Activated naive CD8-positive, alpha-beta T cell treated with anti-CD3 and anti-CD28 coated beads for 36 hours (primary cell): ENCODE measurements at places on chromosomes 4 and X. TPM values are rescaled to one million over a fixed set of nuclear protein-coding genes. Genes with fewer than 3 reads are reported as not detected.

DNA sequence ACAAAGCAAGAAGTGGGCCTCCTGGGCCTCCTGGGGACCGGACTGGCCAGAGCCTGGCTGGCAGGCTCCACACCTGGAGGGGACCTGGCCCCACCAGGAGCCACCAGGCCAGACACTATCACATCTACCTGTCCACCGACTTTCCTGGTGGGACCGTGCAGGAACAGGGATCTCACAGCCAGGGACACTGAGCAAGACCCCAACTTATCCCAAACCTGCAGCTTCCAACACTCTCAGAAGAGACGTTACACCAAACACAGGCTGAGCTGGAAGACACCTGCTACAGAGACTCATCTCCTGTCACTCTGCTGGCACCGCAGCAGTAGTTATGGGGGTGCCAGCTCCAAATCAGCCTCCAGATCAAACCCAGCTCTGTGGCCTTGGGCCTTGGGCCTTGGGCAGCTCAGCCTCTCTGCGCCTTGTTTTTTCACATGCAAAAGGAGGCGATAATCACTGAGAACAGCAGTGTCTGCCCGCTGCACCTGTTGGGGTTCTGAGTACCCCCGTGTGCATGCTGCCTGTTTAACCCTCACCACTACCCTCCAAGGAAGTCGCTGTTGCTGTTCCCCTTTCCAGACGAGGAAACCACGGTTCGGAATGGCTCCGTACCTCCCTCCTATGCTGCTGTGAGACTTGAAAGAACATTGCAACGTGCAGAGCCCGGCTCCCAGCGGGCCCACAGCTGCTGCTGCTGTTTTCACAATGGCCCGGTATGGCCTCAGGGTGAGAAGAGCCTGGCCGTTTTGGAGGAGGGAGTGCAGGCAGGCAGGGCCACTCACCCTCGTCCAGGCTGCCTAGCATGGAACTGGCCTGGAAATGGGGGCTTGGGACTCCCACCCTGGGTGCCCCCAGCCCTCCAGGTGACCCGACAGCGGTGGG, 69.6 kb downstream of the ADRA2C start:
- no peaks in the 10 kb centered on the region for H3K4me1 ChIP-seq
- peaks cover 48% of the 10 kb centered on the region for H3K27me3 ChIP-seq
- no peaks in the 10 kb centered on the region for H3K36me3 ChIP-seq
- no peak for DNase-seq
- no peak overlapping the region for H3K4me3 ChIP-seq

DNA sequence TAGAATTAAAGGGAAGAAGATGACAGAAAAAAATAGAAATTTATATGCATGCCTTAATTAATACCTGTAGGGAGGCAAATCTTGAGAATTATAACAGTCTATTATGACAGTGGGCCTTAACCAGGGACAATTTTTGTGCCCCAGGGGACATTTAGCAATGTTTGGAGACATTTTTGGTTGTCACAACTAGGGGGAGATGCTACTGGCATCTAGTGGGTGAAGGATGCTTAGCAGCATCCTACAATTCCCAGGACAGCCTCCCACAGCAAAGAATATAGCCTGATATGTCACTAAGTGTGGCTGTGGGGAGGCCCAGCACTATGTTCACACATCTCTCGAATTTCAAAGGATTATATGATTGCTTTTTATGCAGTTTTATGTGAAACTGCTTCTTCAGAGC, 10.5 kb downstream of the GPR82 start:
- peak overlapping the region; percentile 32 for H3K4me3 ChIP-seq
- no peaks in the 10 kb centered on the region for H3K27me3 ChIP-seq
- peaks cover 27% of the 10 kb centered on the region for H3K4me1 ChIP-seq
- peak overlapping the region; percentile 92 for H3K27ac ChIP-seq
- peaks cover 5% of the 10 kb centered on the region for H3K36me3 ChIP-seq
- no peak for DNase-seq

SRPX gene
- total RNA-seq = not detected

DNA sequence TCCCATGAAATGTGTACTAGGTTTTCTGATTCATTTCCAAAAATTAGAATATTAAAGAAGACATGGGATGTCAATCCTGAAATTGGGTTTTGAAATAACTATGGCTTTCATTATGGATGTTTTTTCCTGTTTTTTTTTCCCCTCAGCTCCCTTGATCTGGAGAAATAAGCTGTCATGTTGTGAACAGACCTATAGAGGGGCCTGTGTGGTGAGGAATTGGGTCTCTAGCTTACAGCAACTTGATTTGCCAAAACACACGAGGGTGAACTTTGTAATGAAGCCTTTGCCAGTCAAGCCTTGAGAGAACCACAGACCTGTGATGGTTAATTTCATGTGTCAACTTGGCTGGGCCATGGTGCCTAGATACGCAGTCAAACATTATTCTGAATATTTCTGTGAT, 2413.6 kb downstream of the PCDH7 start:
- no peak for DNase-seq
- H3K4me3 ChIP-seq = no peak overlapping the region
- H3K27me3 ChIP-seq = no peaks in the 10 kb centered on the region
- H3K36me3 ChIP-seq = no peaks in the 10 kb centered on the region
- H3K4me1 ChIP-seq = no peaks in the 10 kb centered on the region

DNA sequence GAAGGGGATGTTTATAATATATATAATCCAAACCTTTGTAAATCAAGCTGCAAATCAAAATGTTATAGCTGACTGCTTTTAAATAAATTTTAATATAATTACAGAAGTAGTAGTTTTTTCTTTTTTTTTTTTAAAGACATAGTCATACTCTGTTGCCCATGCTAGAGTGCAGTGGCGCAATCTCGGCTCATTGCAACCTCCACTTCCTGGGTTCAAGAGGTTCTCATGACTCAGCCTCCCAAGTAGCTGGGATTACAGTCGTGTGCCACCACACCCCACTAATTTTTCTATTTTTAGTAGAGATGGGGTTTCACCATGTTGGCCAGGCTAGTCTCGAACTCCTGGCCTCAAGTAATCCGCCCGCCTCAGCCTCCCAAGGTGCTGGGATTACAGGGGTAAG, 178.7 kb downstream of the FBXW7 start:
- no peak overlapping the region for H3K27ac ChIP-seq
- peaks cover 3% of the 10 kb centered on the region for H3K36me3 ChIP-seq
- H3K4me1 ChIP-seq = peaks cover 30% of the 10 kb centered on the region
- no peaks in the 10 kb centered on the region for H3K27me3 ChIP-seq
- H3K4me3 ChIP-seq = no peak overlapping the region

GRCh38 chrX:22445880-22446279, 173.2 kb downstream of the CBLL2 start:
- H3K36me3 ChIP-seq = no peaks in the 10 kb centered on the region
- no peak overlapping the region for H3K27ac ChIP-seq
- DNase-seq = no peak
- H3K4me1 ChIP-seq = no peaks in the 10 kb centered on the region
- H3K4me3 ChIP-seq = no peak overlapping the region
- H3K27me3 ChIP-seq = no peaks in the 10 kb centered on the region

OFD1 gene
- total RNA-seq = 29.0 TPM

- H3K27me3 ChIP-seq = no peaks in the 10 kb centered on the region
- peaks cover 13% of the 10 kb centered on the region for H3K36me3 ChIP-seq
- H3K4me1 ChIP-seq = peaks cover 15% of the 10 kb centered on the region
- H3K27ac ChIP-seq = no peak overlapping the region
- no peak overlapping the region for H3K4me3 ChIP-seq
These were observed 38.6 kb upstream of the CEP135 start for GRCh38 chr4:55910140-55910539.

GRCh38 chrX:31070057-31070468, 1.8 kb downstream of the FTHL17 start:
- peaks cover 2% of the 10 kb centered on the region for H3K36me3 ChIP-seq
- H3K4me1 ChIP-seq = peaks cover 13% of the 10 kb centered on the region
- H3K27me3 ChIP-seq = peaks cover 6% of the 10 kb centered on the region
- H3K4me3 ChIP-seq = no peak overlapping the region
- DNase-seq = peak; percentile 6
- no peak overlapping the region for H3K27ac ChIP-seq

DNA sequence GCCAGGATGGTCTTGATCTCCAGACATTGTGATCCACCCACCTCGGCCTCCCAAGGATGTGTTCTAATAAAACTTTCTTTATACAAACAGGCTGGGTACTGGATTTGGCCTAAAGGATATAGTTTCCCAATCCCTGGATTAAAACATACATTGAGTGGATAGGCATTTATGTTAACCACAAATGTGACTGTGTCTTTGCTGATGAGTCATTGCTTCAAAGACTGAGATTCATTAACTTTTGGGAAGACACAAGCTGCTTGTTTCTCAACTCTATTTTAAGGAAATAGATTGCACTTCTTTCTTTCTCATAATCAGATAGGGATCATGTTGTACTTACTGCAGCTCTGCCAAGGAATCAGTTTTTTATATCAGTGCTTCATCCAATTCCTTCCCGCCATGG, 131.3 kb upstream of the AGA start:
- H3K4me1 ChIP-seq = no peaks in the 10 kb centered on the region
- no peaks in the 10 kb centered on the region for H3K36me3 ChIP-seq
- no peak overlapping the region for H3K4me3 ChIP-seq
- H3K27ac ChIP-seq = no peak overlapping the region

ACSL1 gene
- total RNA-seq = 15.9 TPM

DNA sequence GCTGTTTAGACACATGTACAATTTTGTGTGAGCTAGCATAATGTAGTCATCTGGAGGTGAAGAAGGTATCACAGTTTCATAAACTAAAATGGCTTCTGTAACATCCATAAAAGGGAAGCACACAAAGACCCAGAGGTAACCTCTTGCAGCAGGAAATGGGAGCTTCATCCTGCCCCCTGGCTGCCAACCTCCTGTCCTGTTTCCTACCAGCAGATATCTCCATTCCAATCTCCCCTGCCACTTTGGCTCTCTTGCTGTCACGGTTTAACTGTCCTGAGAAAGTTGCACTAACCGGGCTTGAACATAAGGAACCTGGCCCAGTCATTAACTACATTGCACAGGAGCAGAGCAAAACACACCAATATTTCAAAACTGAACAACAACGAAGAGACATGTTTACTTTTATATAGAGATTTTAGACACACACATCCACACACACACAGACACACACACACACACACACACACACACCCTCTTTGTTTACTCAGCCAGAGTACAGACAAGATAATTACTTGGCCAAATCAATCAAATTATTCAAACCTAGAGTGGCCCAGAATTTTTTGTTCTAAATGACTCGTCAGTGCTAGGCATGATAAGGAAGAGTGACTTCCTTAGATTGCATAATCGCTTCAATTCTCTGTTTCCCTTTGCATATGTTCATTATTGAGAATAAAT, 24.2 kb downstream of the MID2 start:
- H3K27ac ChIP-seq = no peak overlapping the region
- peaks cover 2% of the 10 kb centered on the region for H3K36me3 ChIP-seq
- no peaks in the 10 kb centered on the region for H3K27me3 ChIP-seq

DUSP9 gene
- total RNA-seq = 0.08 TPM

MAGEC3 gene
- not detected for total RNA-seq

DNA sequence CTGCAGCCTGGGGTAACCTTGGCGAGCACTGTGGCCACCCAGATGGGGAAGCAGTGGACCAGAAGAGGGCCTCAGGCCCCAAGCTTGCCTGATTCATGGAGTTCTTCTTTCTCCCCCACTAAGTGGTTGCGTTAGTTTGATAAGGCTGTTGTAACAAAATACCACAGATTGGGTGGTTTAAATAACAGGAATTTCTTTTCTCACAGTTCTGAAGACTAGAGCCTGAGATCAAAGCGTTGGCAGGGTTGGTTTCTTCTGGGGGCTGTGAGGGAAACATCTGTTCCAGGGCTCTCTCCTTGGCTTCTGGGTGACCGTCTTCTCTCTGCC, 105.7 kb upstream of the GATB start:
- H3K36me3 ChIP-seq = no peaks in the 10 kb centered on the region
- H3K27me3 ChIP-seq = peaks cover 4% of the 10 kb centered on the region
- no peak for DNase-seq
- peaks cover 5% of the 10 kb centered on the region for H3K4me1 ChIP-seq
- H3K27ac ChIP-seq = no peak overlapping the region

UGT2B10 gene
- total RNA-seq = not detected

MCF2 gene
- 0.32 TPM for total RNA-seq

- no peak overlapping the region for H3K4me3 ChIP-seq
- no peaks in the 10 kb centered on the region for H3K4me1 ChIP-seq
- no peaks in the 10 kb centered on the region for H3K36me3 ChIP-seq
- H3K27me3 ChIP-seq = no peaks in the 10 kb centered on the region
- no peak overlapping the region for H3K27ac ChIP-seq
- DNase-seq = no peak
These were observed 748.6 kb downstream of the STPG2 start for GRCh38 chr4:97394653-97395052.

DNA sequence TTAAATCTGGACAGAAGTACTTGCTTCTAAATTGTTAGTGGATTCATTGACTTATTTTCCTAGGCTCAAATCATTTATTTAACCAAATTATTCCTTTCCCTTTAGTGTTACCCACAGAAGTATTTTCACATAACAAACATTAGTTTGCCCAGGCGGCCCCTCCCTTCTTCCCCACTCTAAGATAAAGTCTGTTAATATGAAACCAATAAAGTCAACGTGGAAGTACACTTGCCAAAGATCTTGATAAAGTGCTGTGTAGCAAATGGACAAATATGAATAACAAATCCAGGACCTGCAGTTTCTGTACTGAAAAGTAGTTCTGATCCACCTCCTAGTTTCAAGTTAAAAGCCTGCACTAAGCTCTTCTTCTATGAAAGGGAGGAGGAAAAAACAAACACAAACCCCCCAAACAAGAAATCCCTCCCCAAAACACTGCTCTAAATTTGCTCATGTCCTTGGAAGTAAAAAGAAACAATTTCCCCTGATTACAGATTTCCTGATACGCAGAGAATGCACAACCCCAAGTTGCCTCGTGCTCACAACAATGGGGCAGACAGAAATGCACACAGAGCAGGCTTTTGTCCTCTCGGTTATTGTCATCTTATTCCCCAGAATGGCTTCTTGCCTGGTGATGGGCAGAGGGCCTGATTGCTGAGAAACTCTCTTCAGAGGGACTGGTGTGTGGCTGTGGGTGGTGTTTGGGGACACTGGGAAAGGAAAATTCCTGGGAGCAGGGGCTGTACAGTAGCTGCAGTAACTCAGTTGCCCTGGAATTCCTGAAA, 23.2 kb downstream of the TMSB4X start:
- no peaks in the 10 kb centered on the region for H3K27me3 ChIP-seq
- peaks cover 53% of the 10 kb centered on the region for H3K4me1 ChIP-seq
- peak overlapping the region; percentile 86 for H3K27ac ChIP-seq
- no peak for DNase-seq
- H3K4me3 ChIP-seq = peak overlapping the region; percentile 36
